Inflammatory macrophage treated with lipopolysaccharide for 4 hours (primary cell): ENCODE measurements at places on chromosomes 4 and X.

DNA sequence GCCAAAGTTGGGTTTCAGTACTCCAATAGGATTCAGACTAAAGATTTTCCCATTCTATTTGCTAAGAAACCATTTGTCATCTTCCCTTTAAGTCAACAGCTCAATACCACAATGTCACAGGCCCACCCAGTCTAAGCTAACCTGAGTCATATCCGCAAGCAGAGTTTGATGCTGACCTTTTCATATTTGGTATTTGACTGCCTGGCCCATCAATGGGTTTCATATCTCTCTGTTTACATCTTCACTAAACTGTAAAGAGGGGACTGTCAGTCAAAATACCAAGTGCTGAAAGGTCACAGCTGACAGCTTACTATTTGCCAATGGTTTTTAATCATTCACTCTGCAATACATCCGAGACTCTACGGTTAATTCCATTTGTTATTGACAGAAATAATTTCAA lies 707.5 kb upstream of the ACTRT1 start:
- no peak for DNase-seq

DNA sequence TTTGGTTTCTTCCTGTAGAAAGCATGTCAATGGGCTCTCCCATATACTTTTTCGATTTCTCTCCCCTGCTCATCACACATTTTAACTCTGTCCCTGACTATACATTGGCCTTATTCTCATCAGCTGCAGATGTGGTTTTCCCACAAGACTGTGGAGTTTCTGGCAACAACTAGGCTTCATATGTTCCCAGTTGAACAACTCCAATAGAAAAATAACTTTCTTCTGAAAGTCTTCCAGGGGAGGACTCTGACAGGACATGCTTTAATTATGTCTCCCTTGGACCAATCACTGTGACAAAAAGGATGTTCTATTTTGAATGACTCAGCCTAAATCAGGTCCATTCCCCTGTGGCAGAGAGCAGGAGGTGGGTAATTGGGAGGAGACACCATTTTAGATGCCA lies 28.1 kb downstream of the SPANXC start:
- DNase-seq: no peak

DNA sequence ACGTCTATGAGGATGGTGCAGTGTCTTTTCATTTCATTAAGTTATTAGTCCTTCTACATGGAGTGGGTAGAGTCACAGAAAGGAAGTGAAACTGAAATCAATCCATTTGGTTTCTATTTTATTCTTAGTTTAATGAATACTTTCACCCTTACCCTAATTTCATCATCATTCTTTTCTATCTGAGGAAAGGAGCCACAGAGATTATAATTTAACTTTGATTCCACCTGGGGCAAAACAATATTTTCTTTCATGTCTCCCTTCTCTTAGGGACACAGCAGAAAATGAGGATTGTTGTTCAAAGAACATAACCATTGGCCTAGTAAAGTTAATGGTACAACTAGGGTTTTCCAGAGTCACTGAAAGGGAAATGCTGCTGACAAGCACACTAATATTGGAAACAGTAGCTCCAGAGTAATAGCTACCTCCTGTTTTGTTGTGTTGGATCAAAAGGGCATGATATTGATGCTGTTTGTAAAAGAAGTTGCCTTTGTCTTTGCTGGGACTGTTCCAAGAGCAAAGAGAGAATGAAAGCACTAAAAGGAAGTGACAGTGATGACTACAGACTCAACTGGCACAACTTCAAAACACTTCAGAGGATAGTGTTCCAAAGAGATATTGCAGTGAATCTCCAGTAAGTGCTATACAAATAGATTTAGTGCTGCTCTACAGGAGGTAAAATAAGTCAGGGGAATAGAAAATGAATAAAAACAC lies 247.1 kb upstream of the PITX2 start:
- peak; percentile 34 for DNase-seq

- DNase-seq: no peak
Measured at GRCh38 chr4:37721995-37722638, 35.9 kb upstream of the RELL1 start.

GRCh38 chr4:87087015-87087414 lies 133.4 kb downstream of the KLHL8 start:
- DNase-seq: no peak

DNA sequence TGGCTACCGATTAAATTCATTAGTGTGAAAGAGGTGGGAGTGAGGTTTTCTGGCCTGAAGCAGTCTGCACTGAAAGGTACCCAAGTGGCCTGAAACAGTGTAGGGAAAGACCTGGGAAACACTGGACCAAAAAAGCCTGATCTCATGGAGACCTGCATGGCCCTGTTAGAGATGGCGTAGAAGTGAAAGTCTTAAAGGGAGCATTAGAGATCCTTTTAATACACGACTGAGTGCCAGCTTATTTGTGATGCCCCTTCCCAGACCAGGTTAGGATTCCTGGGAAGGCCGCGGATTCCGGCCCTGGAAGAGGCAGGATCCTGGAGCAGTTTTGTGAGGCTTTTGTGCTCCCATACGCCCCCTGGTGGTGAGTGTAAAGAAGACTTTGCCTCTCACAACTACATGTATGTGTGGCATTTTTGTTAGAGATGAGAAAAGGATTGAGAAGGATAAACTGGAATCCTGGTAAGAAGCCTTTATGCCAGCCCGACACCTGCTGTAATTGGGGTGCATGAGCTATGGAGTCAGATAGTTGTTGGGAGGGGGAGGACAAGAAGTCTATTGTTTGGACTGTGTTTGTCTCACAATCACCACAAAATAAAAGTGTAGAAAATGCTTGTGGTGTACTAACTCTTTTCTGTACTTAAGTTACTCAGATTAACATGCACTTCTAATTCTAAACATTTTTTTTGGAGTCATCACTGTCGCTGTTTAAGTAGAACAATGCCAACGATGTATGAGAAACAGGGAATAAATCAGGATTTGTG lies 54.0 kb downstream of the JADE1 start:
- DNase-seq: peak; percentile 44

DNA sequence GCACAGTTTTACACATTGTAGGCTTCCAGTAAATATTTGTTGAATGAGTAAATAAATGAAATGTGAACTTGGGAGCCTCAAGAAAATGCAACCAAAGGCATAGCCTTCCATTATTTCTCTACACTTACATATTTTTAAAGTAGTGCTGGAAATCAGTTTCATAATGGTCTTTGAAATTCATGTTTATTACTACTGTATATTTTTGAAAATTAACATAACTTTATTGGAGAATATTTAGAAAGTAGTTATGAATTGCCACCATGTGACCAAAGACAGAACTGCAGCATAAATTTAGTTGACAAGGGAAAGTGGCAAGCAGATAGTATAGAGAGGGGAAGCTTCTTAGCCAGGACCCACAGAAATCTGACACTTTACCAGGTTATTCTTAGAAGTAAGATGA lies 6.4 kb downstream of the TCEAL8 start:
- DNase-seq: peak; percentile 32

GRCh38 chr4:119041396-119041795 lies 94.2 kb upstream of the MYOZ2 start:
- peak; percentile 63 for DNase-seq

GRCh38 chr4:98290511-98290910 lies 29.3 kb downstream of the RAP1GDS1 start:
- no peak for DNase-seq

GRCh38 chr4:127978930-127979329 lies 13.7 kb downstream of the ABHD18 start:
- DNase-seq: no peak

- no peak for DNase-seq
Measured at GRCh38 chr4:176642472-176642871, 150.2 kb downstream of the VEGFC start.

GRCh38 chr4:38869511-38869910 lies 1.9 kb downstream of the FAM114A1 start:
- DNase-seq: no peak

GRCh38 chr4:52110171-52110570 lies 59.1 kb downstream of the SPATA18 start:
- DNase-seq: no peak

DNA sequence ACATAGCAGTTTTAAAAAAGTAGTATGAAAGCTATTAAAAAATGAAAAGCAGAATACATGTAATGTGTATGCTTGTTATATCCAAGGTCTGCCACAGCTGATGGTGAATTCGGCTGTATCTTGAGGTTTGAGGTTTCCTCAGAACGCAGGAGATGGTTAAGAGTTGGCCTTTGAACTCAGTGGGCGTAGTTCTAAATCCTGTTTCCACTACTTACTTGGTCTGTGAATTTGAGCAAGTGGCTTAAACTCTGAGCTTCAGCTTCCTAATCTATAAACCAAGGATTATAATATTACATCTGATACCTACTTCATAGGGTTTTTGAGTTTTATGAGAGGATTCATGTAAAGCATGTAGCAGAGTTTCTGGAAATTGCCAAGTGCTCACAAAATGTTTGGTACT lies 125.2 kb downstream of the STIM2 start:
- peak; percentile 13 for DNase-seq

DNA sequence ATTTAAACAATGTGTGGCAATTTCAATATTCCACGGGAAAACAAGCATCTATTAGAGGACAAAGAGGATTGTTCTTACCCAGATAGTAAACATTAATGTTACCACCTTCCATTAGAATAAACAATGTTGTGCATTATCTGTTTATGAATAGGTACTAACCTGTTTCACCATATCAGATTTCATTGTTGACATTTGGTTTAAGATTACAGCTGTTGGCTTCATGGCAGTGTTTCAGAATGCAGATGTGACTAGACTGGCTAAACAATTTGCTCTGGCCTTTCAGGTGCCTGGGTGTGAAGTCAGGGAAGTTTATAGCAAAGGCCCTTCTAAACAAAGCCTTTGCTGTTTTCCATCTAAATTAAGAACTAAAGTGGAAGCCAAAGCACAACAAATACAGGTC lies 464.7 kb upstream of the FAM47C start:
- DNase-seq: no peak

DNA sequence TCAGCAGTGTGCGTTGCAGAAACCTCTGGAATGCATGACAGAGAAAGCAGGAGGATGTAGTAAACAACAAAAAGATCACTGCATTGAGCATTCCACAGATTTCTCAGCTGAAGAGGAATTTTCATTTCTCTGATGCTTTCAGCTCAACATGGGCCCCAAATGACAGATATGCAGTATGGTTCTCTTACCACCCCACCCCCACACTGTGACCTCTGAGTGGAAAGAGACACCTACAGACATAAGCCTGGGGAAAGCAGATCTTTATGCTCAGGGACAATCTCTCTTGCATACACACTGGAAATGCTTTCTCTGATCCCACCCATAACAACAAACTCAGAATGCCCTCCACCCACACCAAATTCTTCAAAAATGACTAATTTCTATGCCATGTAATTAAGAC lies 983.7 kb upstream of the LCORL start:
- no peak for DNase-seq

GRCh38 chr4:55637272-55637820 lies 1.2 kb upstream of the NMU start:
- DNase-seq: no peak

DNA sequence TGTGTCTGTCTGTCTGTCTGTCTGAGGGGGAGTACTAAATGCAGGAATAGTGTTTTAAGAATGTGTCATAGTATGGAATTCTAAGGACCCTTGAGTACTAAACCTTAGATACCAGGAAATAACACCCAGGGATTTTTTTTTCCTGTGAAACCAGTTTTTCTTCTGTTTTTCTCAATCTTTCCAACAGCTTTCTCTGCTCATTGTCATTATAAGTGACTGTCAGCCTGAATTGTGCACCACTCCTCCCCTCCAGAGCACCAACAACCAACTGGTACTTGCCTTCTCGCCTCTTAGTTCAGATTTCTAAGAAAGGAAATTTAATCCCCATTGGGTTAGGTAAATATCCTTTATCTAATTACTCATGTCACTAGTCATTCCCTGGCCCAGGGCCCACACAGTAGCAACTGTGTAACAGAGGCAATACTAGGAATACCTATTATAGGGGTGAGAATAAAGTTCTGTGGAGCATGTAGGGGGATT lies 320.6 kb downstream of the ADGRL3 start:
- no peak for DNase-seq

DNA sequence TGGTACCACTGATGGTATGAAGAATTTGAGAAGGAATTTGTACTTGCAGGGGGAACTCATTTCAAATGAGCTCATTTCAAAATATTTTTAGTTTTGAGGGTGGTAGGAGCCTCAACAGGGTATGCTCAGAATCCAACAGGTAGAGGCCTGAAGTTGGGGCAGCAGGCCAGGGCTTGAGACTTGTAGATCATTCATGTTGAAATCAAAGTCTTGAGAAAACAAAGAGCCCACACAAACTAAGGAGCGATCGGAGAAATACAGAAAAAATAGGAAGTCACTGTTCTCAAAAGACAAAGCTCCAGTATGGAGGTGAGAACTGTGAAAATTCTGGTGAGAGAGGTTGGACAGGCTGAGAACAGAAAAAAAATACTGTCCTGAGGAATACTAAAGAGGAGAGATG lies 979 bp upstream of the SLC9A6 start:
- DNase-seq: peak; percentile 37

GRCh38 chr4:53674903-53675302 lies 83.6 kb upstream of the LNX1 start:
- no peak for DNase-seq

DNA sequence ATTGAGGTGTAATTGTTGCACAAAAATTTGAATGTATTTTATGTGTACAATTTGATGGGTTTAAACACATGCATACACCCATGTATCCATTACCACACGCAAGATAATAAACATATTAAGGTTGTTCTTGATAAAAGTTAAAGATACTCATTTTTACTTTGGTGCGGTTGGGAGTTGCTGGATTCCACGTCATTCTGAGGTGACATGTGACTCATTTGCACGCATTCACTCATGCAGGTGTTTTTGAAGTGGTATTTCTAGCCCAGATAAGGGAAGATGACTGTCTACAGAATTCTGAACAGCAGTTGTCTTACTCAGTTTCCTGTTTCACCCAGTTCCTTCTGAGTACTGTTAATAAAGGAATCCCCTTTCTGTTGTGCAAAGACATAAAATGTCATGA lies 142.0 kb downstream of the RTL3 start:
- DNase-seq: no peak

DNA sequence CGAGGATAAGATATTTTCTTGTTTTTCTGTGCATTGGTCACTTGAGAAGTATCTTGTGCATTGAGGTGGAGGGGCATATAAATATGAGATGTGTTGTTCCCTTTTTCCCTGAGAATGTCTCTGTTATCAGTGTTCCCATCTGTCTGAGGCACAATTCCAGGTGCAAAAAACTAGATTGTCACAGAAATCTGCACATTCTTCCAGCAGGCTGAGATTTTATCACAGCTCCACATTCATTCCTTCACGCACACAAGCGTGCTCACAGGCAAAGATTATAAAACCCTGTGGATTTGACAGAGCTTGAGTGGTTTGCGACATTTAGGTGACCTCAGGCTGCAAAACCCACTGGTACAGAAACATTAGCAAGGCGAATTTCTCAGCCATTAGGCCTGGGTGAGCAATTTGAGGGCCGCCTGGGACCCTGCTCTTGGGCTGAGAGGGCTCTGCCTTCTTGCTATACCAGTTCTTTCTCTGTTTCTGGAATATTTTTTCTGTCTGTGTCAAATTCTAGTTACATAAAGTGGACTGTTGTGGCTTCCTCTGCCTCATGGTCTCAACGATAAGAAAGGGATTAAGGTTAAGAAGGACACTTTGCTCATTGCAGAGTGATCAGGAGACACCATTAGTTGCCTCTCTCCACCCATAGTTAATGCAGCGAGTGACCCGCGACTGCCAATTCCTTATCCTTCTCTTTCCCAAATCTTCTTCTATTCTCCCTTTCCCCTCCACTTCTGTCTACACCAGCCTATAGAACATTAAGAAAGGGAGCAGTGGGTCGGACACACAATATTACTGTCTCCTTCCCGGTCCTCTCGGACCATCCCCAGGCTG lies 86.7 kb upstream of the C1QTNF7 start:
- no peak for DNase-seq

- no peak for DNase-seq
Measured at GRCh38 chr4:98568941-98569663, 89.3 kb downstream of the TSPAN5 start.

- peak; percentile 86 for DNase-seq
Measured at GRCh38 chr4:113811359-113811758, 49.8 kb upstream of the CAMK2D start.
